Cortex of kidney (tissue), 1 donor: ENCODE measurements at places on chromosomes 4 and X.

- no peak for DNase-seq
These were observed 42.8 kb upstream of the KLF3 start for GRCh38 chr4:38621028-38621684.

DNA sequence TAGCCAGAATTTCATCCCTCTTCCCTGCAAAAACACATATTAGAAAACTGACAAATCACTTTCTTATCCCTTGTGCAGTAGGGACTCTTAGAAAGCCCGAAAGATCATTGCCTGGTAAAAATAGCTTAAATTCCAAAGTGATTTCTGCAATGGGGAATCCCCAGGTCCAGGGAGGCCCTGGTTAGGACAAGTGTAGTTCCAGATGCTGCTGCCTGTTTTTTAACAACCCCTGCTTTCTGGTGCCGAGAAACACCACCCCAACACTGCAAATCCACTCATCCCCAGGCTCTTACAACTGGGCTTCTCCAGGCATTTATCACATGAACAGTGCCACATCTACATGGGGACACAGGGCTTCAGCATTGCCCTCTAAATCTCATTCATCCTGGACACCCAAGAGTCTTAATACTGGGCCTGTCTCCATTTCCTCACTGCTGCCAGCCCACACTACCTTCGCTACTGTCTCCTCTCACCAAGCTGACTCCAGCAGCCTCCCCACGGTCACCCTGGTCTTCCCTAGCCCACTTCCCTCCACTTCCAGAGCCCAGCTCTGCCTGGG lies 112.2 kb upstream of the PSAPL1 start:
- DNase-seq, result no peak

DNA sequence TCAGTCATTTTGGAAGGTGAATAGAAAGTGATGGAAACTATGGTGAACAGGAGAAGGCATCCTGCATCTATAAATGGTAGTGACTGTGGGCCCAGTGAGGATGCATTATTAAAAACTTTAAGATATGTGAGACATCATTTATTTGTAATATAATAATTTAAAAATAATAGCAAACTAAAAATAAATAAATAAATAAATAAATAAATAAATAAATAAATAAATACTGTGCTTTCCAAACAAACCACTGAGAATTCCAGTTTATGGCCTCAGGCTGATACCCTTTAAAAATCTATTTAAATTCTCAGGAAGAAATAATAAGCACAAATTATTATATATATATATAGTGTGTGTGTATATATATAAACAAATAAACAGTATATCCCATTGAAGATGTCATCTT lies 248.0 kb upstream of the DCAF8L1 start:
- DNase-seq, result no peak

- DNase-seq, result no peak
These were observed 67.6 kb downstream of the PJA1 start for GRCh38 chrX:69097451-69098236.

- DNase-seq, result no peak
These were observed 11.3 kb downstream of the EVC start for GRCh38 chr4:5722328-5722727.

GRCh38 chr4:1207157-1207470 lies 34.7 kb upstream of the SPON2 start:
- DNase-seq, result no peak

DNA sequence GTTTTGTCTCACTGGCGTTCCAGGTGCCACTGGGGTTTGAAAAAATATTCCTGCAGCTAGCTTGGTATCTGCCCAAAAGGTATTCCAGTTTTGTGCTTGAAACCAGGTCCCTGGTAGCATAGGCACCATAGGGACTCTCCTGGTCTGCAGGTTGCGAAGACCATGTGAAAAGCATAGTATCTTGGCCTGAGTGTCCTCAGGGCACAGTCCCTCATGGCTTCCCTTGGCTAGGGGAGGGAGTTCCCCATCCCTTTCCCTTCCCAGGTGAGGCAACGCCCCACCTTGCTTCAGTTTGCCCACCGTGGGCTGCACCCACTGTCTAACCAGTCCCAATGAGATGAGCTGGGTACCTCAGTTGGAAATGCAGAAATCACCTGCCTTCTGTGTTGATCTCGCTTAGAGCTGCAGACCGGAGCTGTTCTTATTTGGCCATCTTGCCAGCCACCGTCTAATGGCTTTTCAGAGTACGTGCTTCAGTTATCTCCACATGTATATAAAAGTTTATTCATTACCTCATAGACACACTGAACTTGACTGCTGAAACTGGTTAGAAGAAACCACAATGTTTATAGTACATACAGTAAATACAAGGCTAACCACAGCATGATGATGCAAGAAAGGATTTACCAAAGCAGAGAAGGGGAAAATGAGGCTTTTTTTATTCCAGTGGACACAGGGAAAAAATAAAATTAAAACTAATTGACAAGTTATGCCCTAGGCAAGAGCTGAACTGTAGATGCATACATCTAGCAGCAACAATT lies 10.6 kb downstream of the PBDC1 start:
- DNase-seq, result no peak

DNA sequence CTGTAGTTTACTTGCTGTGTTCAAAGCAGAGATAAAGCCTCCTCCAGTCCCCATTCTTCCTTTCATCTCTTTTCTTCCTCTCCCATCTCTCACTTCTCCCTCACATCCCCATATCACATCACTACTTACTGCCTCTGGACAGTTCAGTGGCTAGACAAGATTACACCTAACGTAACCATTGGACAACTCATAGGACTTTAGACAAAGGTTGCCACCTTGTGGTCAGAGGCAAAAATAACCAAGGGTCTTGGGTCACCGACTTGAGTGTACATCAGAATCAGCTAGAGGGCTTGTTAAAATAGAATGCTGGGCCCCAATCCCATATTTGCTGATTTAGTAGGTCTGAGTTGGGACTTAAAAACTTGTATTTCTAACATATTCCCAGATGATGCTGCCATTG lies 109.3 kb upstream of the DGKK start:
- DNase-seq, result no peak

DNA sequence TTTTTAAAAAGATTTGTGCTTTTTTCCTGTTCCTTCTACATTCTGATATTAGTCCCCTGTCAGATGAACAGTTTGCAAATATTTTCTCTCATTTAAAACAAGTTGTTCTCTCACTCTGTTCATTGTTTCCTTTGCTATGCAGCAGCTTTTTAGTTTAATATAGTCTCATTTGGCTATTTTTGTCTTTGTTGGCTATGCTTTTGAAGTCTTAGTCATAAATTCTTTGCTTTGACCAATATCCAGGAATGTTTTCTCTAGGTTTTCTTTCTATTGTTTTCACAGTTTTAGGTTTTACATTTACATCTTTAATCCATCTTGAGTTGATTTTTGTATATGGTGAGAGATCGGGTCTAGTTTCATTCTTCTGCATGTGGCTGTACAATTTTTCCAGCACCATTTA lies 136.8 kb downstream of the TET2 start:
- no peak for DNase-seq

DNA sequence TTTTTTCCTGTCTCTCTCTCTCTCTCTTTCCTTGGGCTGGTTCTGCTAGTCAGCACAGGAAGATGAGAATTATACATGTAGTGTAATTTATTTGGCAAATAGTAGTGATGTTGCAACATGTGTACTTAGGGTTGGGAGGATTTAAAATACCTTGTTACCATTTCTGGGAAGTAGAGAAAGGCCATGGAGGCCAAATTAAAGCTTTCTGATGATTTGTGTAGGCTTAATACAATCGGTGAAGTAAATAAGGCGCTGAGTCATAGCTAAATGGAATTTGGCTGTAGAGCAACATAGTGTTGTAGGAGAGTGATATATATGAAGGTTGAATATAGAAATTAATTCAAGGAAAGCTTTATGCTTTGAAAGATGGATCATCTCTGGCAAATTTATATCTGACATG lies 295.3 kb downstream of the GRID2 start:
- DNase-seq, result no peak

- no peak for DNase-seq
These were observed 68.8 kb upstream of the SLC7A11 start for GRCh38 chr4:138310991-138311390.

GRCh38 chr4:13137390-13137789 lies 346.8 kb downstream of the RAB28 start:
- DNase-seq, result no peak

DNA sequence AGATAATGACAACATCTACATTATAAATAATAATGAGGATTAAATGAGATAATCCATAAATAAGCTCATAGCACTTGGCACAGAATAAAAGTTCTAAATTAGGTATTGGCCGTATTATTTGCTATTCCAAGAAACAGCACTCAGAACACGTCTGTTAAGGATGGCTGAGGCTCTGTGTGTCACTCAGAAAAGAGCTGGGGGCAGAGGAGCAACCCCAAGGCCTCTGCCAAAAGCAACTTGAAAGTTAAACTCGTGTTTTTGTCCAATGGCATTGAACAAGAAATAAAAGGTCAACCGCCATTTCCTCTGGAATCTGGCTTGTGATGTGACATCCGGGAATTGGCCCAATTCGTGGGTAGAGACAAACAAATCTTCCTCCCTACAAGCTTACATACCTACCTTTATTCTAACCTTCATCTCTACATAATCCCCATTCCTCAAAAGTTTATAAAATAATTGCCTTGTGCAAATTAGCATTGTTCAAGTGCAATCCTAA lies 42.3 kb upstream of the FAM241A start:
- no peak for DNase-seq

DNA sequence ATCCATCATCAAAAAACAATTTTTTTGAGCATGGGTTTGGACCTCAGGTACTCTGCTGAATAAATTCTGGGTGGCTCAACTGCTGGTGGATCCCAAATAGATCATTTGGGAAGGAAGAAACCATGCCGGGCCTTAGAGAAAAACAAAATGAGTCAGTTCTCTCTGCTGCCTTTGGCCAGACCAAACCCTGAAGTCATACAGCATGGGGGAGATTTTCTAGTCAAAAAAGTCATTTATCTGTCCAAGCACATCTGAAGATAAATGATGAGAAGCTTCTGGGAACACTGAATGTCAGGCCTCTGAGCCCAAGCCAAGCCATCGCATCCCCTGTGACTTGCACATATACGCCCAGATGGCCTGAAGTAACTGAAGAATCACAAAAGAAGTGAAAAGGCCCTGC lies 261.4 kb downstream of the DHX15 start:
- no peak for DNase-seq

DNA sequence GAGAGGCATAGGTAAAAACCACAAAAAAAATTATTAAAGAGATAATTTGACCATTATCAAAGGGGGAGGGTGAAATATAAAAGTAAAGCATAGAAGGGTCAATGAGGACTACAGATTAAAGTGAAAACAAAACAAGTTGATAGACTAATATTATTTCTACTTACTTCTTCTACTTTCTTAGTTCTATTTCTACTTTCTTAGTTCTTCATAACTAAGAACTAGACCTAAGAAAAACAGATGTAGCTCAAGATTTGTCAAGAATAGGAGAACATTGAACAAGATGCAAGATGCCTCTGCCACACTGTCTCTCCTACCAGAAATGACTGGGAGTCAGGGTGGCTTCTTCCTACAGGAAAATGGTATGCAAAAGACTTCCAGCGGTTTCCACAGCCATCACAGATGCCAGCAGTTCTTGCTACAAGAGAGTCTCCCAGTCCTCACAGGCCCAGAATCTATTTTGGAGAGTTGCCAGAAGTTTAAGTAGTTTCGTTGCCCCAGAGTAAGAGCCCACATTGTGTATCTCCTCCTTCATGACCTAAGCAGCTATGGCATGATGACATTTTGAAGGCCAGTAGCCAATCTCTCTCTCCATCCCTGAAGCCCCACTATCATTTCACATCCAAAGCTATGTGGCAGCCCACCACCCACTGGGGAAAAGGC lies 42.9 kb upstream of the DDX60 start:
- no peak for DNase-seq

- DNase-seq, result no peak
These were observed 82.2 kb downstream of the SUPT20HL2 start for GRCh38 chrX:24231641-24232179.

DNA sequence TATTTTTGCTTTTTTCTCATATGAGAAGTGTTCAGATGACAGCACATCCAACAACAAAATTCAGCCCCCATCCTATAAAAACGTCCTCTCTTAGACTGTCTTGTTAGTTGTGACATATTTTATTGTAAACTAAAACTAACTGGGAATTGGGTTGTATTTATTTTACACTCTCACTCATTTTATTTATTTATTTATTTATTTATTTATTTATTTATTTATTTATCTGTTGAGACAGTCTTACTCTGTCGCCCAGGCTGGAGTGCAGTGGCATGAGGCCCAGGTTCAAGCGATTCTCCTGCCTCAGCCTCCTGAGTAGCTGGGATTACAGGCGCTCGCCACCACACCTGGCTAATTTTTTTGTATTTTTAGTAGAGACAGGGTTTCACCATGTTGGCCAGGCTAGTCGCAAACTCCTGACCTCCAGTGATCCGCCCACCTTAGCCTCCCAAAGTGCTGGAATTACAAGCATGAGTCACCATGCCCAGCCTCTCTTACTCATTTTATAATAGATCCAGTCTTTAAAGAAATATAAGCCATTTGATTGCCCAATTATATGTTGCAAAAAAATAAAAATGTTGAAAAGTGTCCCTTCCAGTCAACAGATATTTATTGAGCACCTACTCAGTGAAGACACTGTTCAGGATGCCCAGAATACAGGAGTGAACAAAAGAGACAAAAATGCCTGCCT lies 44.6 kb downstream of the PALLD start:
- DNase-seq, result no peak

GRCh38 chr4:98963538-98964433 lies 31.7 kb upstream of the METAP1 start:
- no peak for DNase-seq

DNA sequence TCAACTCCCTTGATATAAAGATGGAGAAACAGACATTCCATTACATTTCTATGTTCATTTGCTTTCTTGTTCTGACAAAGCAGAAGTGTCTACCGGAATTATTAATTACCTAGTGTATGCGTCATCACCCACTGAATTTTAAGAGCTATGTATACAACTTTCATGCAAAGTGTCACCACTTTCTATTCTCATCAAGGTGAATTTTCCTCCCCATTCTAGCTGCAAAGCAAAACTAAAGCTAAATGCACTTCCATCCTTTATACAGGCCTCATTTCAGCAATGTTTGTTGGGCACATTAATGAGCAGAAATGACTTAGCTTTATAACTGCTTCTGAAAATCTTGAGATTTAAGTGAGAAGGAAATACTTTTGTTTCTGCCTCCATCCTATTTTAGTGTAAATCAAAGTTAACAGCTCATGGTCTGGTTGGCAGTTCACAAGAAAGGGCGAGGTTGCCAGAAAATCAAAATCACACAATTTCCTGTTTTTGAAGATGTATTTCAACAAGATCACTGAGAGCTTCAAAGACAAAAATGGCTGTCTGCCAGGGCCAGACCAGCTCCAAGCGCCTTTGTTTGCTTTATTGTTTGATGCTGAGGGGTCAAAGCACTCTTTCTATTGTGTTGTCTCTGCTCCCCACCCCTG lies 7.2 kb upstream of the FAM9C start:
- DNase-seq, result no peak

GRCh38 chr4:100805538-100805937 lies 287.7 kb upstream of the EMCN start:
- no peak for DNase-seq

- no peak for DNase-seq
These were observed 120.6 kb upstream of the JADE1 start for GRCh38 chr4:128688846-128689437.
